ENCODE measurements at places on chromosomes 7 and 10.
A peak's percentile ranks its signal among the peaks of the same experiment; 100 is the strongest.

DNA sequence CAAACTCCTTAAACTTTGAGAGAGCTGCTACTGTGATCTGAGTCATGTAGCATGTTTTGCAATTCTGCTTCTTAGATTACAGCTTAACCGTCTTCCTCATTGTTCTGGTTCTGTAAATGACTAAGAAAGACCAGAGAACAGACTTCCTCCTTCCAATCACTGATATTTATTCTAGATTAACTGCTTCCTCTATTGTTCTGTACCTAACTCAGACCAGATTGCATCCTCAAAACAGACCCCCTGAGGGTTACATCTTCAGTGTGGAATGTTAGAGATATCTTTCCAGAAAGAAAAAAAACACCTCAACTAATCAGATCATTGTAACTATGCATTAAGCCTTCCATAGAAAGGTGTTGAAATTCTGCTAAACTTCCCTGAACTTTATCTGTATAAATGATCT is 5.7 kb upstream of the PIP start:
- DNase-seq = no peak

DNA sequence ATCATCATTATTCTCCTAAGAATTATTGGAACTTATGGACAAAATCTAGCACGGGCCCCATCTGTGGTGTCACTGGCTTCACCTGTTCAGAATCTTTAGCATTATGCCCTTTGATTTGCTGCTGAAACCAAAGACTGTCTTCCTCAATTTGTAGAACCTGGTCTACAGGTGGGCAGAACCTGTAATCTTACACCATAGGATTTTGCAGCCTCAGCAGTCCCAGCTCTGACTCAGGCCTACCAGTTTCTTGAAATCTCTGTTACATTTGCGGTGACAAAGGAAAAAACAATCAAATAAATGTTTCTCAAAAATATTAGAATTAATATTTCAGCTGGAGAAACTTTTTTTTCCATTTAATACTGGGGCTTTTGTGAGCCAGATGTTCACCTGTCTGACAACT is 86.1 kb downstream of the EPDR1 start:
- DNase-seq = no peak

- no peak for DNase-seq
Measured at GRCh38 chr7:123492485-123492884, 41.9 kb downstream of the IQUB start.

DNA sequence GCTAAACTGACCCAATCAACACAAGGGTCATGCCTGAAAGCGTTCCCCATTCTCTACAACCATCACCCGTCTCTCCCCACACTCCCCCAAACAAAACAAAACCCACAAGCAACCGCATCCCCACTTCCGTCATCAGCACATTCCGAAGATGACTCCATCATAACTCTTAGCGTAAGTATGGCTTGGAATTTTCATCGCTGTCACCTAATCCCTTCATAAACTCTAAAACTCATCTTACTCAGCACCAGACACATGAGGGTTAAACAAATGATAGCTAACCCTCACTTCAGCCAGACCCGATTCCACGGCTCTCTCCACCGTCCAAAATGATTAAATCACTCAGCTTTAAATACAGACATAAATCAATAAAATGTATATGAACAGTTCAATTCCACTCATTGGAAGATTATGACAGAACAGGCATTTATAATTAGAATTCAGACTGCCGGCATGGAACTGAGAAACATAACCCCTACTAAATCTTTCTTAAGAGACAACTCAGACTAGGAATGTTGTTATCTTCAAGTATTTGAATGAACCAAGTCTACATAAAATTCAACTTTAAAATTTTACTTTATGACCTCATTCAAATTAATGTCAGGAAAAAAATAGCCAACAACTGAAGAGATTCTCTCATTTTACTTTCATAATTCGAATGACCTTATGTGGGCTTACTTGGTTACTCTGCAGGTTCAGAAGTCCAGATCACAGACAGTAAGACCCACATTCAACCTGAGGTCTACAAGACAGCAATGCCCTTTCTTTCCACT is 215.9 kb downstream of the PARD3 start:
- no peak for DNase-seq

DNA sequence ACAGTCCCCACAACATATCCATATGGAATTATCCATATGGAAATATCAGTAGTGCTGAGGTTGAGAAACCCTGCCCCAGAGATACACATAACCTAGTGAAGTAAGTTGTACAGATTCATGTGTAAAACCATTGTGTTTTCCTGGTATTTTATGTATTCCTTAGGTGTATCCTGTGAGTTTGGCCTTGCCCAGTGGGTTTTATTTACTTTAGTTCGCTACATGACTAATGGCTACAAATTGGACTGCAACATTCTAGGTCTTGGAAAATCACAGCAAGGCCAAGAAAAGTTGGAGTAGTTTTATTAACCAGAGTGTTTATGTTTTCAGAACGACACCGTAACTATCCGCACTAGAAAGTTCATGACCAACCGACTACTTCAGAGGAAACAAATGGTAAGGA is 1.4 kb downstream of the RPS24 start:
- DNase-seq = no peak

DNA sequence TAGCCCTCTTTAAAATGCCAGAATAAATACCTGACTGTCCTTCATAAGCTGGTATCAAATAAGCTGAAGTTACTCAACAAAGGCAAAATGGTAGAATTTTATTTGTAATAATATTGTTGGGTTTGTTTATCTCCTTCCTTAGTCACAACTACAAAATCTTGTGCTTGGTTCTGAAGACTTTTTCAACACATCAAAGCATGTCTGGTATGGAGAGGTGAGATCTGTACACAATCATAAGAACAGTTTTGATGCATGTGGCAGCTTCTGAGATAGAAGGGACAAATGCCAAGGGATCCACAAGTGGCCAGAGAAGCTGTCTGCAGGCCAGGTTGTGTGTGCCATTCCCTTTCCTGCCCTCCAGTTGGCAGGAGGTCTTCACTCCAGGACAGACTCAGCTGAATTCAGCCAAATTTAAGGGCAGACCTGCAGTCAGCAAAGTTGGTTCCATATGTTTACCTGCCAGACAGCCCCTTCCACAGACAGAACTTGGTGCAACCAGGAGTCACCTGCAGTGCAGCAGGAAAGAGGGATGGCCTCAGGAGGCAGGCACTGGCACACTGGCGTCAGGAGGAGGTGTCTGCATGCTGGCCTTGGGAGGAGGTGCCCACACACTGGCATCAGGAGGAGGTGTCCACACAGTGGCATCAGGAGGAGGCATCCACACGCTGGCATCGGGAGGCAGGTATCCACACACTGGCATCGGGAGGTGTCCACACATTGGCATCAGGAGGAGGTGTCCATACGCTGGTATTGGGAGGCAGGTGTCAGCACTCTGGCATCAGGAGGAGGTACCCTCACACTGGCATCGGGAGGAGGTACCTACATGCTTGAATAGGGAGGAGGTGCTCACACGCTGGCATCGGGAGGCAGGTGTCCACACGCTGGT is 93.1 kb upstream of the IKZF1 start:
- DNase-seq = no peak

GRCh38 chr10:13099666-13100348 is at the start of gene OPTN:
TSS of gene OPTN (plus strand) at chr10:13100163. CDS start at chr10:13109123, 8,960 bp downstream.
- peak; percentile 74 for DNase-seq

GRCh38 chr7:120628251-120628650 is 229.7 kb downstream of the TSPAN12 start:
- no peak for DNase-seq

- DNase-seq = no peak
Measured at GRCh38 chr10:133159950-133160825, at the start of gene KNDC1. TSS of gene KNDC1 (plus strand) at chr10:133160219. CDS start at chr10:133160468, 249 bp downstream.

GRCh38 chr7:5598769-5599371 is 175.2 kb upstream of the TNRC18 start:
- no peak for DNase-seq

DNA sequence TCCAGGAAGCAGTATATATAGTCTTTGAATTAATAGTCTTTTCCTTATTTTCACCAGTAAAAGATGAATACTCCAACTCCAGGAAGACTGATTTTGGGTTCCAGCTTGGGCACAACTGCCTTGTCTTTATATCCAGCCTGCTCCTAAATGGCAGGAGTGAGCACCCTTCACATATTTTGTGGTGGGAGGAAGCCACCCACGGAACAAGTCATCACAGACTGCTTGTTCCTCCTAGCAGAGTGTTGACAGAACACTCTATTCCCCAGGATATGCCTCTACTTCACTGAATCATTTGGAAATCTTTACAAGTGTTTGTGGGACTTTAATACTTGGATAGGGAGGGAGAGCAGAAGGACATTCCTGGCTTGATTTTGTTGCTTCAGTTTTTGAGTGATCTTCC is 31.7 kb downstream of the ITPRID1 start:
- no peak for DNase-seq

DNA sequence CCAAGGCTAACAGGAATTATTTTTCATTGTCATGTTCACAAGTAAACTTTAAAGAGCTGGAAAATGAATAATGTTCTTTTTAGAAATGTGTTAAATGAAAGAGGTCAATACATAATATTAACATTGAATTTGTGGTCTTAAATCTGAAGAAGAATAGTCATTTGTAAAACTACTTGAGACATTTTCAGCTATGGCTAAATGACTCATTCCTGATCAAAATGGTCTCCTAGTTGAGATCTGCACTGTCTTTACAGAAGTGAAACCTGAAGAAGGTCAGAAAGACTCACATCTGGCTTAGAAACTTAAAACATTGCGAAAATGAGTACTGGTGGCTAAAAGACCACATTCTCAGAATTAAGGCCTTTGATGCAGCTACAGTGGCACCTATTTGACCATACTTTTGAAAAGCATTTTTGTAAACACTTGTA is 5.9 kb downstream of the PIK3CG start:
- DNase-seq = no peak

DNA sequence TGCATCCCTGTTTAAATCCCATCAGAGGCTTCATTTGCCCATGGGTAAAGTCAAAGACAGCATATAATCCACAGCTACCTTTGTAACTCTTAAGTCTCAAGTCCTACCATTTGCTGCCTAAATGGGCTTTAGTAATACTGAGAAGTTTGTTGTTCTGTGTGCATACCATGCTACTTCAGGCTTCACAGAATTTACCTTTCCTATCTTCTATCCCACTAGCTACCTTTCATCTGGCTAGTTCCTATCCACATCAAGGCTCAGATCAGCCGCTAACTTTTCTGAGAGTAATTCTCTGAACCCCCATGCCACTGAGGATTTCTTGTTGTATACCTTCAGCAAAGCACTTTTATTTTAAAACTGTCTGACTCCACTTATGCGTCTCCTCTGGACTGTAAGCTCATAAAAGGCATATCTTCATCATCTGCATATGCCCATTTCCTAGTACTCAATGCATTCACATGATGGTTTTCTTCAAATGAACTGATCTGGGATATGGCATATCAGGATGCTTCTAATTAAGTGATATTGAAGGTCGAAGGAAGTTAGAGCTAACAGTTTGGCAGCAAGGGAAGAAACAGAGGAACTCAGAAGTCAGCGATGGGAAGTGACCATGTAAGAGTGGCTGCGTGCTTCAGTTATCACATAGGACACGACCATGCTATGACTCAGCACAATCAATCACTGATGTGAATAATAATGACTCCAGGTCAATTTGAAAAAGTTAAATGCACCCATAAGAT is 283.9 kb upstream of the DKK1 start:
- no peak for DNase-seq

GRCh38 chr7:17158261-17158660 is 140.2 kb upstream of the AHR start:
- no peak for DNase-seq

- DNase-seq = no peak
Measured at GRCh38 chr10:69336952-69337295, 58.6 kb downstream of the HK1 start.

- DNase-seq = no peak
Measured at GRCh38 chr10:11243425-11244222, 226.0 kb downstream of the CELF2 start.

- DNase-seq = no peak
Measured at GRCh38 chr7:137949416-137950262, 52.2 kb downstream of the CREB3L2 start.

- DNase-seq = no peak
Measured at GRCh38 chr7:70574314-70574834, 557.6 kb upstream of the GALNT17 start.

- DNase-seq = no peak
Measured at GRCh38 chr10:47176903-47177868, 122.8 kb upstream of the GDF10 start.

- DNase-seq = no peak
Measured at GRCh38 chr10:25555865-25556264, 378.2 kb upstream of the MYO3A start.

GRCh38 chr7:80324032-80324431 is 187.8 kb downstream of the GNAT3 start:
- DNase-seq = no peak

DNA sequence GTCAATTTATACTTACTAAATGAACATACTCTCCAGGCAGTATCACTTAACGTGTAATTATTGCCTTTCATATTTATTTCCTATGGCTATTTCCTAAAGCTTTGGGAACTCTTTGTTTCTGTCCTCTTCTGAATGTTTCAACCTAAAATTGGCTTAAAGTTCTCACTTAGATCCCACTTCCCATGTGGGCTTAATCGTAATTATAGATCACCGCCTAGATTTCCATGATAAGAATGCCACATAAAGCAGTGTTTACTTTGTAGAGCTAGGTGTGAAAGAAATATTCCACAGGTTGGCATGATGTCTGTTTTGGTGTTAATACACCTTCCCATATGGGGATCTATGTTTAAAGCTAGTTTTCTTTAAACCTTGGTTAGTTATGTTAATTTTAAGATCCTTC is 1.5 kb downstream of the HDAC9 start:
- no peak for DNase-seq

- no peak for DNase-seq
Measured at GRCh38 chr10:100122780-100123179, 41.1 kb upstream of the CPN1 start.

GRCh38 chr10:112958275-112958995 is 8.4 kb downstream of the TCF7L2 start:
- no peak for DNase-seq

DNA sequence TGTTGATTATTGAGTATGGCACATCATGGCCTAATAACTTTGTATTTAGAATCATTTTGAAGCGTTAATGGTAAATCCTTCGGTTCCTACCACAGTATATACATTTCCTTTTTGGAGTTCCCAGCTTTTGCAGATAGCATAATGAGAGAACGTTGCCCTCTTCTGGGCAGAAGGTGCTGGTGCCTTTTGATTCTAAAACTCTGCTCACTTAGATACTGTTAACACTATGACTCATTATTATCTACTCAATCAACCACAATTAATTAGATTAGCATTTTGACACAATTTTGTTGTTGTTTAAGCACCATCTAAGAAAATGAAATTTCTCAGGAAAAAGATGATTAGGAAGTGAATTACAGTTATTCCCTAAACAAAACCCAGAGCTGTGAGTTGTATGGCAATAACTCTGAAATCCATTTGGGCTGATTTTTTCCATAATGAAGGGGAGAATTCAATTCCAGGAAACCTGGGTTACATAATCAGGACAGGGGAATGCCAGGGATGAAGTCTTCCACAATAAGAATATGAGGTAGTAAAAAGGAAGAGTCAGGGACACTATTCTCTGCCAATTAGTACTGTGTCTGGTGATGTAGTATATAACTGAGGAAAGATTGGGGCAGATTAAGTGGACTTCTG is 11.5 kb upstream of the DLD start:
- peak; percentile 30 for DNase-seq

GRCh38 chr7:45420843-45421495 is 153.2 kb upstream of the ADCY1 start:
- no peak for DNase-seq

All from T-helper 1 cell (primary cell).